ENCODE measurements at places on chromosomes 11 and 22. TPM values are rescaled to one million over a fixed set of nuclear protein-coding genes. Genes with fewer than 3 reads are reported as not detected.

The PANX3 gene
- not detected for total RNA-seq

The GP1BB gene
- total RNA-seq = 24.1 TPM

The TMEM86A gene
- total RNA-seq = 4.9 TPM

The MS4A4E gene
- not detected for total RNA-seq

The PLXNB2 gene
- 44.4 TPM for total RNA-seq

The FIBIN gene
- 6.5 TPM for total RNA-seq

The SOX10 gene
- 1.6 TPM for total RNA-seq

The FAM83F gene
- total RNA-seq = 0.41 TPM

The MMP8 gene
- not detected for total RNA-seq

The OR8D1 gene
- total RNA-seq = not detected

The SULT4A1 gene
- 47.7 TPM for total RNA-seq

The STK33 gene
- 7.3 TPM for total RNA-seq

The IL10RA gene
- 2.0 TPM for total RNA-seq

The GUCY1A2 gene
- total RNA-seq = 108 TPM

The EFCAB6 gene
- total RNA-seq = 9.4 TPM

The CHRM1 gene
- 14.3 TPM for total RNA-seq

The PKNOX2 gene
- total RNA-seq = 4.9 TPM

The LARGE2 gene
- total RNA-seq = 0.41 TPM

The FGF4 gene
- total RNA-seq = not detected

The IGLL1 gene
- total RNA-seq = not detected

The CNTF gene
- total RNA-seq = 1.2 TPM

The SCGB1C1 gene
- not detected for total RNA-seq

The OR51E2 gene
- under 0.01 TPM for total RNA-seq

The PRDX5 gene
- total RNA-seq = 129 TPM

The POTEH gene
- total RNA-seq = not detected

The SCGB1A1 gene
- total RNA-seq = not detected

The MMP20 gene
- not detected for total RNA-seq

The AGBL2 gene
- total RNA-seq = 0.41 TPM

The CRYBB3 gene
- total RNA-seq = not detected

The C11orf86 gene
- total RNA-seq = not detected

The PKP3 gene
- not detected for total RNA-seq

The APOA4 gene
- not detected for total RNA-seq

The MMP7 gene
- not detected for total RNA-seq

The RNF26 gene
- 2.9 TPM for total RNA-seq

The THY1 gene
- total RNA-seq = 15.1 TPM

The MMP13 gene
- not detected for total RNA-seq

The APOBEC3H gene
- total RNA-seq = not detected

The SPON1 gene
- 33.4 TPM for total RNA-seq

The POU2AF1 gene
- total RNA-seq = not detected

The DUSP8 gene
- total RNA-seq = 4.1 TPM

The JHY gene
- total RNA-seq = 10.6 TPM

The MRGPRF gene
- total RNA-seq = 1.2 TPM

The PRG2 gene
- total RNA-seq = not detected

The C1QTNF4 gene
- total RNA-seq = 14.7 TPM

The SCO2 gene
- total RNA-seq = 0.82 TPM

The FJX1 gene
- 50.1 TPM for total RNA-seq

The PIWIL4 gene
- total RNA-seq = 7.7 TPM

The KRTAP5-8 gene
- not detected for total RNA-seq

The PRODH gene
- total RNA-seq = 0.82 TPM

The NRXN2 gene
- total RNA-seq = 204 TPM
